HFFc6 (cell line): ENCODE measurements at places on chromosomes 6 and 20. TPM values are rescaled to one million over a fixed set of nuclear protein-coding genes. Genes with fewer than 3 reads are reported as not detected.

Gene FOXF2
- 13.7 to 29.7 TPM (median 15.9 TPM) in 3 replicates for total RNA-seq

Gene RAB44
- total RNA-seq: 0.28 to 0.45 TPM in 2 of 3 replicates, not detected in the other

Gene TSBP1
- total RNA-seq: not detected in 2 replicates

Gene UNC5CL
- not detected in 3 replicates for total RNA-seq

Gene DEFB112
- not detected in 3 replicates for total RNA-seq

Gene SYCP2
- total RNA-seq: 0.46 to 1.2 TPM (median 0.56 TPM) in 3 replicates

Gene TRAPPC3L
- total RNA-seq: 0.20 and 0.23 TPM in 2 replicates

Gene SAMD10
- 1.3 to 2.9 TPM (median 2.4 TPM) in 3 replicates for total RNA-seq

Gene LY86
- total RNA-seq: not detected in 2 replicates

Gene LINC00237
- total RNA-seq: not detected in 3 replicates

Gene PGC
- not detected in 3 replicates for total RNA-seq

Gene C20orf141
- total RNA-seq: not detected in 3 replicates

Gene NR2E1
- not detected in 3 replicates for total RNA-seq

Gene EFCAB8
- not detected in 3 replicates for total RNA-seq

Gene RIPOR2
- total RNA-seq: 8.3 to 19.9 TPM (median 9.1 TPM) in 3 replicates

Gene RHAG
- not detected in 3 replicates for total RNA-seq

Gene HFE
- 13.6 to 19.1 TPM (median 18.8 TPM) in 3 replicates for total RNA-seq

Gene HLA-F
- total RNA-seq: 2.1 to 4.6 TPM (median 2.3 TPM) in 3 replicates

Gene TEAD3
- 32.9 to 39.0 TPM (median 34.9 TPM) in 3 replicates for total RNA-seq

Gene PDE7B
- 1.1 to 4.5 TPM (median 1.2 TPM) in 3 replicates for total RNA-seq

Gene PCNA
- total RNA-seq: 104 to 152 TPM (median 151 TPM) in 3 replicates

Gene RNF182
- 0.64 to 6.4 TPM (median 4.5 TPM) in 3 replicates for total RNA-seq

Gene HUS1B
- total RNA-seq: 0.24 TPM in 1 of 3 replicates, not detected in the others

Gene LRRC73
- 0.75 to 1.0 TPM (median 0.97 TPM) in 3 replicates for total RNA-seq

Gene PCMT1
- total RNA-seq: 106 and 117 TPM in 2 replicates

Gene MYBL2
- 9.3 to 20.0 TPM (median 17.6 TPM) in 3 replicates for total RNA-seq

Gene OR2H2
- total RNA-seq: not detected in 3 replicates

Gene JAG1
- 3.3 to 8.2 TPM (median 6.3 TPM) in 3 replicates for total RNA-seq

Gene TXLNB
- total RNA-seq: 0.05 TPM in 1 of 3 replicates, not detected in the others

Gene SLC17A9
- total RNA-seq: 32.8 and 44.8 TPM in 2 replicates

Gene OPN5
- not detected in 3 replicates for total RNA-seq

Gene LAMA4
- 80.6 and 120 TPM in 2 replicates for total RNA-seq

Gene MLN
- total RNA-seq: not detected in 3 replicates

Gene ENPP5
- total RNA-seq: not detected in 3 replicates

Gene KCNK5
- not detected in 3 replicates for total RNA-seq

Gene EEF1A2
- total RNA-seq: 1.2 to 6.4 TPM (median 4.1 TPM) in 3 replicates

Gene SLPI
- total RNA-seq: 0.66 TPM in 1 of 2 replicates, not detected in the other

Gene MRPS18B
- 55.6 to 63.4 TPM (median 56.7 TPM) in 3 replicates for total RNA-seq

Gene SLC17A1
- total RNA-seq: not detected in 3 replicates

Gene C20orf144
- 0.10 to 0.18 TPM (median 0.15 TPM) in 3 replicates for total RNA-seq

Gene GLP1R
- total RNA-seq: not detected in 3 replicates

Gene NANP
- 6.2 to 7.3 TPM (median 6.8 TPM) in 3 replicates for total RNA-seq

Gene ARHGAP40
- total RNA-seq: 0.10 to 0.75 TPM in 2 of 3 replicates, not detected in the other

Gene RBM12
- total RNA-seq: 70.0 to 83.9 TPM (median 75.6 TPM) in 3 replicates

Gene BPI
- not detected in 3 replicates for total RNA-seq

Gene OLIG3
- total RNA-seq: not detected in 2 replicates
